Testis (tissue), 5 donors: ENCODE measurements at places on chromosomes 13 and 19. TPM values are rescaled to one million over a fixed set of nuclear protein-coding genes. Genes with fewer than 3 reads are reported as not detected.

- H3K36me3 ChIP-seq: no peaks in the 10 kb centered on the region
- no peak overlapping the region for H3K27ac ChIP-seq
- peak overlapping the region; percentile 22 for H3K4me3 ChIP-seq
- DNase-seq: no peak
- peaks cover 39% of the 10 kb centered on the region for H3K4me1 ChIP-seq
Measured at GRCh38 chr19:58562122-58563033, 4.0 kb upstream of the UBE2M start.

DNA sequence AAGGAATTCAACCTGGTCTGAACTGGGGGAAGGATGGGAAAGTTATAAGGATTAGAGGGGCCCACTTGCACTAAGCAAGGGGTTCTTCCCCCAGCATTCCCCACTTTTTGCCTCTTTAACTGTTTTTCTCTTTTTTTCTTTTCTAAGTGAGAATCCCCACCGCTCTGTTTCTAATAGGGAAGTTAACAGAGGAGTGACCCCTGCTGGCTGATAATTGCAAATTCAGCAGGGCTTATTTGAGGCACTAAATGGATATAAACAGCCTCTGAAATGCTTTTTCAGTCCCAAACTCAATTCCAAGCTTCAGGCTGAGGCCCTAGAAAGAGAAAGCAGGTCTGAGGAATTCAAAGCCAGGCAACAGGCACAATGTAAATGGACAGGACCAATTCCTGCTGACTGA, 38.2 kb upstream of the CEACAM21 start:
- H3K27ac ChIP-seq: no peak overlapping the region
- H3K36me3 ChIP-seq: no peaks in the 10 kb centered on the region
- H3K4me1 ChIP-seq: no peaks in the 10 kb centered on the region

RELB gene
- 9.7 TPM for total RNA-seq

DNA sequence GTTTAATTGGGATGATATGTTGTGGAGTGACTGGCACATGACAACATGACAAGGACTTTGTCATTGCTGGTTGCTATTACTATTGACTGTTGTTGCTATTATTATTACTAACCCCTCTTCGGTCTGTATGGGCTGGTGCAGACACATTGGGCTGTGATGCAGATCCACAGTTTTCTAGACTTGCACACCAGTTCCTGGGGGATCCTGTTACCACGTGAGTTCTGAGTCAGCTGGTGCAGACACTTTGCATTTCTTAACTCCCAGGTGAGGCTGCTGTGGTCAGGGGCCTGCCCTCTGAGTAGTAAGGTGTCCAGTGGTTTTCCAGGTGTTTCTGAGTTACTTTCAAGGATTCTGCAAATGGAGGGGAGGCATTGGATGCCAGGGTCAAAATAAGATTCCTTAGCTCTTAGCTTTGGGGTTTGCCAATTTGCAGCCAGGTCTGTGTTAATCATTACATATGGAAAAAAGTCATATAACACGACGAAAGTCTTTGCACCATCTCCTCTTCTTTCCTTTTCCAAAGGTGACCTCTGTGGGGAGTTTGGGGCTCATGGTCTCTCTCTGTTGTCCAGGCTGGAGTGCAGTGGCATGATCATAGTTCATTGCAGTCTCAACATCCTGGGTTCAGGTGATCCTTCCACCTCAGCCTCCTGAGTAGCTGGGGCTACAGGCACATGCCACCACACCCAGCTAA, 19.3 kb downstream of the BICRA start:
- H3K4me3 ChIP-seq: no peak overlapping the region
- H3K27me3 ChIP-seq: no peaks in the 10 kb centered on the region
- no peak overlapping the region for H3K27ac ChIP-seq
- no peak for DNase-seq
- peaks cover 20% of the 10 kb centered on the region for H3K4me1 ChIP-seq

GRCh38 chr19:11053817-11054195, 35.5 kb upstream of the LDLR start:
- no peak overlapping the region for H3K27ac ChIP-seq
- no peaks in the 10 kb centered on the region for H3K36me3 ChIP-seq

GRCh38 chr19:4362831-4363545, 19.6 kb downstream of the MPND start:
- no peak overlapping the region for H3K27ac ChIP-seq
- H3K4me3 ChIP-seq: no peak overlapping the region
- H3K4me1 ChIP-seq: peaks cover 26% of the 10 kb centered on the region
- no peaks in the 10 kb centered on the region for H3K27me3 ChIP-seq
- DNase-seq: no peak

DNA sequence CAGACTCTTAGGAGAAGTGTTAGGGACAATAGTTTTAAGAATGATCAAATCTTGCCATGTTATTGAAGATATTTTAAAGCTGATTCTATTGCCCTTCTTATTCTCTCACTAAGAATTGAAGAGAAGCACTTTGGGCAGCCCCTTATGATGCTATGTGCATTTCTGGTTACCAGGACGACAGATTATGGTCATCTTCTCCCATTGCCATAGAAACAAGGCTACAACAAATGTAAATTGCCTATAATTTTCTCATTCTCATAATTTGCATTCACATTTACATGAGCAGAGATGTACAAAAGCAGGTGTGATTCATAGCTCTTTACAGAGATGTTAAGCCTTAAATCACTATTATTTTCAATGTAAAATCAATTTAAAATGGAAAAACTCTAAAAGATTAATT, 137.3 kb upstream of the PCDH9 start:
- no peak overlapping the region for H3K27ac ChIP-seq
- no peaks in the 10 kb centered on the region for H3K27me3 ChIP-seq
- H3K4me3 ChIP-seq: no peak overlapping the region
- H3K36me3 ChIP-seq: no peaks in the 10 kb centered on the region
- no peak for DNase-seq
- no peaks in the 10 kb centered on the region for H3K4me1 ChIP-seq

PPP1R15A gene
- total RNA-seq: 37.2 TPM

- no peaks in the 10 kb centered on the region for H3K27me3 ChIP-seq
- H3K4me1 ChIP-seq: no peaks in the 10 kb centered on the region
- no peaks in the 10 kb centered on the region for H3K36me3 ChIP-seq
- H3K27ac ChIP-seq: no peak overlapping the region
- DNase-seq: no peak
Measured at GRCh38 chr19:28217022-28217421, 995.9 kb downstream of the UQCRFS1 start.

ZNF225 gene
- 5.0 TPM for total RNA-seq

DNA sequence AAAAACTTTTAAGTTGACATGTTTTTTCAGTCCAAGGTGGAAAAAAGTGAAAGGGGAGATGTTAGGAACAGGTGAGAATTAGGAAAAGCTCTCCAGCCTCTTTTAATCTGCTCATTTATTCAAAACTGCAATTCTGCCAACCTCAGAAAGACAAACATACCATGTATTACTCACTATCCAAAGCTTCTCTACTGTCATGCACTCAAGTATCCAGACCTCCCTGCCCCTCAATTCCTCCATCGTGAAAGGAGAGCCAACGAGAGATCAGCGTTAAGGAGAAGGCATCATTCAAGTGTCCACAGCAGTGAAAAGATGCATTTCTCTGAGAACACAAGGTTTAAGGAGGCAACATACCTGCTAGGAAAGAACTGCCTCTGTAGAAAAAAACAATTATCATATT, 24.5 kb downstream of the DIAPH3 start:
- no peaks in the 10 kb centered on the region for H3K27me3 ChIP-seq
- H3K36me3 ChIP-seq: no peaks in the 10 kb centered on the region
- H3K4me1 ChIP-seq: no peaks in the 10 kb centered on the region
- no peak overlapping the region for H3K4me3 ChIP-seq
- H3K27ac ChIP-seq: no peak overlapping the region
- DNase-seq: no peak

DNA sequence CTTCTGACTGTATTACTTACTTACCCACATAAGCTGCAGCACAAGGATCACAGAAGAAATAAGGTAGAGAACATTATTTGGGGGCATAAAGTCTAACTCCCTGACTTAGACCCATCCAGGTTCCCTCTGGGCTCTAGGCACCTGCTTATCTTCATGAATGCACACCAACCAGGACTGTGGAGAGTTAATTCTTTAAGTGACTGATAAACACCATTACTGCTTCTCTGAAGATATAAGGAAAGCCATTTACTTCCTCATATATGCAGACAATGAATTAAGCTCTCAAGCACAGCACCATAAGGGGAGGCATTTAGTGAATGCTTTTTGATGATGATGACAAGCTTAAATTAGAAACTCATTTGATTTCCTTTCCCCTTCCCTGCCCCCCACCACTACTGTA, 22.5 kb downstream of the OBI1 start:
- H3K27ac ChIP-seq: no peak overlapping the region
- H3K27me3 ChIP-seq: no peaks in the 10 kb centered on the region
- no peaks in the 10 kb centered on the region for H3K36me3 ChIP-seq
- no peak for DNase-seq
- H3K4me3 ChIP-seq: no peak overlapping the region
- no peaks in the 10 kb centered on the region for H3K4me1 ChIP-seq

DNA sequence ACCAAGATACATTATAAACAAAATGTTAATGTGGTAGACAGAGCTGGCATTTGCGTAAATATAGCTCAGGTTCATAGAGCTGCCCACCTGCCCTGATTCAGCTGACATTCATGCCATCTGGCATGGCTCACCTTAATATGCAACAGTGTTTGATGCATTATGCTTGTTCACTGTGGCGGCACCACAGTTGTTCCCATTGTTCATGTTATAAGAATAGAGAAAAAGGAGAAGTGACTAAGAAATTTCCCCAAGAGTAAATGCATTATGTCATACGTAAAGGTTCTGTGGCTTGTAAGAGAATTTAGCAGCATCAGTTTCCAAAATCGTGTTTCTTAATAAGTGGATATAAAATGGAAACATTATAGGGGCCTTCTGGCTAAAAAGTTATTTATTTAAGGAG, 4.5 kb downstream of the CCNA1 start:
- no peaks in the 10 kb centered on the region for H3K36me3 ChIP-seq
- no peak overlapping the region for H3K27ac ChIP-seq
- DNase-seq: no peak
- H3K27me3 ChIP-seq: no peaks in the 10 kb centered on the region
- no peak overlapping the region for H3K4me3 ChIP-seq

DNA sequence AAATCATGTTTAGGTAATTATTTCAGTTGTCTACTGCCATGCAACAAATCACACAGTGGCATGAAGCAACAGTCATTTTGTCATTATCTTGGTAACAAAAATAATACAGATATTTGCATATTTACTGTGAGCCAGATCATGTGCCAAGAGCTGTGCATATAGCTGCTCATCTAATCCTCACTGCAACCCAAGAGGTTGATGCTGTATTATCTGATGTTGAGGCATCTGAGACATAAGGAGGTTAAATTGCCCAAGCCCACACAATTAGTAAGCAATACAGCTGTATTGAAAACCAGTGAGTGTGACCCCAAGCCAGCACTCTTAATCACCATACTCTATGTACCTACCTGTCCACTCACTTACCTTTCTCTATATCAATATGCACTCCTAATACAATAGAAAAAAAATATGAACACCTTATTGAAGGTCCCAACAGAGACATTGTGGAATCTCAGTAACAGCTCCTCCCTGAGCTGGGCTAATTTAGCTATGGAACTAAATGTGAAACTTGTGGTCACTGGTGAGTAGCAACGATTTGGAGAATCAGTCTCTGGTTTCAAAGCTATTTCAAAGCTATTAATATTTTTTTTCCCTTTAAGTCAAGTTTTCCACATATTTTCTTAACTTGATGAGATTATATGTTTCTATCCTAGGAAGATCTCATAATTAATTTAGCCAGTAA, 185.2 kb downstream of the KLF12 start:
- H3K4me3 ChIP-seq: no peak overlapping the region
- no peak overlapping the region for H3K27ac ChIP-seq
- no peaks in the 10 kb centered on the region for H3K4me1 ChIP-seq
- H3K27me3 ChIP-seq: no peaks in the 10 kb centered on the region

URI1 gene
- total RNA-seq: 71.4 TPM
